ENCODE measurements at places on chromosomes 11 and 22.

DNA sequence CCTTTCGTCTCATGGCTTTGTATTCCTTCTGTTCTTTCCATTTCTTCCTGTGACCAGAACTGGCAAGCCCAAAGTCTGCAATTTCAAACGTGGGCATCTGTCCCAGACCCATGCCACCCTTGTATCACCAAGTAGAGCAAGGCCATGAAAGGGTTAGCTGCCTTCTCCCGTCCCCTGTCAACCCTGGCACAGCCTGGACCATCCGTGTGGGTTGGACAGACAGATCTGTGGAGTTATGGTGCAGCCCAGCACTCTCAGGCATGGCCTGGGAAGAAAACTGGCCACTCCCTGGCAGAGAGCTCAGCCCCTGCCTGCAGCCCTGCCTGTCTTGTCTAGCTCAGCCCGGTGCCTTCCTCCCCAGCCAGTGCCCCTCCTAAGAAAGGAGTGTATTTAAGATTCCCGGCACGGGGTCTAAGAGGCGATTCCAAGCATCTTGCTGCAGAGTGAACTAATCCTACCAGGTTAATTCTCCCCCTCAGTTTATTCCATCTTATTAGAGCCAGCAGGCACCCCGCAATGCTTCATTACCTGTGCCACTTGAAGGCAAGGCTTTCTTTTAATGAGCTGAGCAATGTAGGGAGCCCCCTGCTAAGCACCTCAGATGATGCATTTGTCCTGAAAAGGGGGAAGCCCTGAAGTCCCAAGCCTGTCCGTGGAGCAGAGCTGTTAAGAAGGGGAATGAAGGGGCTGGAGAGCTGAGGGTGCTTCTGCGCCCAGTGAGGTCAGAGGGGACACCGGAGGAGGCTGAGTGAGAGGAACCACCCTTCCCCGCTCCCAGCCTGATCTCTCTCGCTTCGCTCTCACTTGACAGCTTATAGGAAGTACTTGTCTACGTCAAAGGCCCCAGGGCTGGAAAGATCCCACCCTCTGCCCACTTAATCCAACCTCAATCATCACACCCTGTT is 130.6 kb downstream of the SPATA19 start:
- H3K36me3 ChIP-seq = no peaks in the 10 kb centered on the region
- peaks cover 22% of the 10 kb centered on the region for H3K4me1 ChIP-seq
- H3K4me3 ChIP-seq = no peak overlapping the region
- peaks cover 3% of the 10 kb centered on the region for H3K27me3 ChIP-seq
- DNase-seq = no peak

- H3K27me3 ChIP-seq = no peaks in the 10 kb centered on the region
- H3K4me3 ChIP-seq = no peak overlapping the region
- H3K36me3 ChIP-seq = no peaks in the 10 kb centered on the region
- H3K4me1 ChIP-seq = no peaks in the 10 kb centered on the region
- DNase-seq = no peak
Measured at GRCh38 chr11:35605706-35606105, 12.6 kb upstream of the FJX1 start.

DNA sequence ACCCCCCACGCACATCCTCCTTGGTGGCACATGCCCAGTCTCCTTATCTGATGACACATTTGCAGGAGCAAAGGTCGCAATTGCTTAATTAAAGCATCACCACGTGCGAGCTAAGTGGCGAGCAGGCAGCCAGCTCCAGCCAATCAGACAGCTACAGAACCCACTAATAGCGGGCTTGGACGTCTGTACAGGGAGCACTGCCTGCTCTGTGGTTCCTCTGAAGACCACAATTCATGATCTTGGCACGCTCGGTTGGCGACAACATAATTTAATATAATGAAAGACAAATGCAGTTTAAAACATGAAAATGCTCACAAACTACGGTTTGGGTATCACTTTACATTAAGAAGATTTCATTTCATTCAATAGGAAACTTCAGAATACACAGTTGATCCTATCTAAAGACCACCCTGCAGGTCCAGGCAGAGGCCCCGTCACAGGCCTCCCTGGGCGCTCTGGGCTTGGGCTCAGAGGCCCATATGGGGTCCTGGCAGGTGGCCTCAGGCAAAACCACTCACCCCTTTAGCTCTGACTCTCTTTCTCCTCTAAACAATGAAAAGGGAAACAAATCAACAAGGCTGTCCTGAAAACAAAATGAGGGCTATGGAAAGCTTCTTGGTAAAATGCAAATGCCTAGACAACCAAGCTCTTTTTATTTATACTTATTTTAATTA is 10.4 kb downstream of the PACSIN2 start:
- no peak overlapping the region for H3K27ac ChIP-seq
- H3K27me3 ChIP-seq = no peaks in the 10 kb centered on the region
- peaks cover 4% of the 10 kb centered on the region for H3K36me3 ChIP-seq
- no peak overlapping the region for H3K4me3 ChIP-seq
- no peak for DNase-seq
- H3K4me1 ChIP-seq = peaks cover 8% of the 10 kb centered on the region

DNA sequence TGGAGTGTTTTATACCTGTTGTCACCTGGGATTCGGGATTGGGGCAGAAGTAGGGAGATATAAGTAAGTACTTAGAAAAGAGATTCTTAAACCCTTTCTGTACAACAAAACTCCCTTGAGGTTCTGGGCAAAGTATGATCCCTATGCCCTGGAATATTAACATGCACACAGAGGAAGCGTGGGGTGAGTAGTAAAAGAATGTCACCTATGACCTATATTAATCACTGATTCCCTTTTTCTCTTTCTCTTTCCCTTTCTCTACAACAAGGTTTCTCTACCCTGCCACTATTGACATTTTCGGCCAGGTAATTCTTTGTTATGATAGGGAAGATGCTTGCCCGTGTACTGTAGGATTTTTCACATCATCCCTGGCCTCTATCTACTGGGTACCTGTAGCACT is 209.7 kb upstream of the PLET1 start:
- H3K27ac ChIP-seq = no peak overlapping the region
- no peaks in the 10 kb centered on the region for H3K36me3 ChIP-seq
- no peaks in the 10 kb centered on the region for H3K4me1 ChIP-seq
- H3K4me3 ChIP-seq = no peak overlapping the region
- no peaks in the 10 kb centered on the region for H3K27me3 ChIP-seq

DNA sequence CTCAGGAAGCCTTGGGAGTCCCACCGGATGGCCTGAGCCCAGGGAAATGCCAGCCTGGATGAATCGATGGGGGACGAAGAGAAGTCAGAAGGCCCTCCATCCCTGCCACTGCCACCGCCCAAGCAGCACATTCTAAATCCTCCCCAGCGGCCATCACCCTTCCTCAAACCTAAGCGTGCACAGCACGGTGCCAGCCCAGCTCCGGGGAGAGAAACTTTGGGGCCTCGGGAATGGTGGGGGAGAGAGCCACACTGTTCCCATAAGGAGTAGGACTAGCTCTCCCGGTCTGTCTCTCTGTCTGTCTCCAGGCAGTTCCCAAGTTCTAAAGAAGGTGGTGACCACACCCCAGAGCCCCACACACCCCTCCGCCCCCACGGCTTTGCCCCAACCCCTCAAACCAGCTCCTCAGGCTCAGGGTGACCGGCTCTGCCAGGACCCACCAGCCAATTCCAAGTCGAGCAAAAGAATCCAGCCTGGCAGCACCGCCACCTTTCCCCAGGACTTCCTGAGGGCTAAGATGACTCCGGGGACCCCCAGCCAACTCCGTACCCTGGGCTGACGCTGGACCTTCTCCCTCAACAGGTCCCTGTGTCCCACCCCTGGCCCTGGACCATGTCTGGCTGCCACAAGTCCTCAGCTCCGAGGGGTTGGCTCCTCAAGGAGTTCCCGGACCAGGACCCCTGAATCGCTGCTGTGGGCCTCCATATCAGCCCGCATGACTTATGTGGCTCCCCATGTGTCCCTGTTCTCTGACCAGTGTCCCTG is 2.7 kb downstream of the AHNAK start:
- no peaks in the 10 kb centered on the region for H3K36me3 ChIP-seq
- H3K4me3 ChIP-seq = peak overlapping the region; percentile 19
- H3K27me3 ChIP-seq = peaks cover 50% of the 10 kb centered on the region
- H3K27ac ChIP-seq = no peak overlapping the region
- H3K4me1 ChIP-seq = no peaks in the 10 kb centered on the region

GRCh38 chr11:103295704-103296103 is 186.5 kb downstream of the DYNC2H1 start:
- no peaks in the 10 kb centered on the region for H3K4me1 ChIP-seq
- H3K27me3 ChIP-seq = no peaks in the 10 kb centered on the region
- no peak for DNase-seq
- no peak overlapping the region for H3K4me3 ChIP-seq
- H3K36me3 ChIP-seq = peaks cover 46% of the 10 kb centered on the region
- no peak overlapping the region for H3K27ac ChIP-seq

GRCh38 chr11:45165386-45165785 is 18.9 kb downstream of the PRDM11 start:
- H3K4me3 ChIP-seq = no peak overlapping the region
- H3K36me3 ChIP-seq = no peaks in the 10 kb centered on the region
- no peaks in the 10 kb centered on the region for H3K4me1 ChIP-seq
- H3K27me3 ChIP-seq = no peaks in the 10 kb centered on the region
- DNase-seq = no peak
- H3K27ac ChIP-seq = no peak overlapping the region

DNA sequence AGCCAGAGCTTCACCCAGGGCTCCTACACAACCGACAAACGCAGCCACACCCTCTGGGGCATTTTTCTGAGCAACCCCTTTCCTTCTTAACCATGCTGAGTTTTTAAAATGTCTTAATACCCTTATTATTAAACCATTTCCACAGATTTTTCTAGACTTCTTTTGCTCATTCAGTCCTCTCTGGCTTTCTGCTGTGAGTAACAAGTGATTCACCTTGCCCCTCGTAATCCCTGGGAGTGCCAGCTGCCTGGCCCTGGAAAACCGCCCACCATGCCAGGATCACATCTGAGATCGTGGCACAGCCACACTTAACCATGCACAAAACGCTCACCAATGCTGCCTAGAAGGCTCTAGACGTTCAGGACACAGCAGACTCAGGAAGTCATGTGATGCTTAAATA is 25.4 kb downstream of the YPEL1 start:
- H3K4me3 ChIP-seq = no peak overlapping the region
- DNase-seq = no peak
- H3K27me3 ChIP-seq = no peaks in the 10 kb centered on the region
- H3K36me3 ChIP-seq = peaks cover 10% of the 10 kb centered on the region

- no peaks in the 10 kb centered on the region for H3K36me3 ChIP-seq
- H3K4me1 ChIP-seq = no peaks in the 10 kb centered on the region
- DNase-seq = no peak
- no peaks in the 10 kb centered on the region for H3K27me3 ChIP-seq
- no peak overlapping the region for H3K27ac ChIP-seq
- H3K4me3 ChIP-seq = no peak overlapping the region
Measured at GRCh38 chr11:13043912-13044628, 35.0 kb downstream of the RASSF10 start.

DNA sequence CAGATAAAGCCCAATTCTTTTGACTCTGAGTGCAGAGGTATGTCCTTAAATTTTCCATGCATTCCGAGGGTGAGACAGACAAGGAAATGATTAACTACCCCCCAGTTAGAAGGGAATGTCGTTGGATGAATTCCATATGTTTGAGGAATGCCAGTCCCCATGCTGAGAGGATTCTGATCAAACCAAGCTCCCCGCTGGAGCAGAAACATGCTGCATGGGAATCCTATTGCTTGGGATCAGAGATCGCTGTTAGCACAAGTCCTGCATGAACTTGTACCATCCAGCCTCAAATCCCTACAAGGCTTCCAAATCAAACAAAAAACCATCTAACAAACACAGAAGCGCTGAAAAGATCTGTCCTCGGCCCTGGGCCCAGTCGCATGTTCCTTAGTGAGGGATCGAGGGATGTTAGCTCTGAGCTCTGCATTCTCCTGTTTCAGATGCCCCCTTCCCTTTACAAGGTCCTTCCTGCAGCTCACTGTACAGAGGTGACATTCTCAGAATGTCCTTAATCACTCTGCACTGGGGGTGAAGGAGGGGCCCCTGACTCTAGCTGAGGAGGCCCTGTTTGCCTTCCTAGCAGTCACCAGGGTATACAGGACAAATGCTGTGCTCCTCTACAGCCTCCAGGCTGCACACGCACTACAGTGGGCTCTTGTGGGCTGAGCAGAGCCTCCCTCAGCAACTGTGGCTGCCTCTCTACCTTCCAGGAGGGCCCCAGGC is 353.4 kb downstream of the TENM4 start:
- no peaks in the 10 kb centered on the region for H3K36me3 ChIP-seq
- H3K4me3 ChIP-seq = no peak overlapping the region
- no peaks in the 10 kb centered on the region for H3K27me3 ChIP-seq
- H3K4me1 ChIP-seq = no peaks in the 10 kb centered on the region
- H3K27ac ChIP-seq = no peak overlapping the region
- DNase-seq = no peak

GRCh38 chr11:120339394-120339890 is 3.2 kb downstream of the ARHGEF12 start:
- peak overlapping the region; percentile 36 for H3K4me3 ChIP-seq
- H3K27me3 ChIP-seq = no peaks in the 10 kb centered on the region
- no peak overlapping the region for H3K27ac ChIP-seq
- no peak for DNase-seq

- no peak overlapping the region for H3K4me3 ChIP-seq
- no peaks in the 10 kb centered on the region for H3K4me1 ChIP-seq
- no peak for DNase-seq
Measured at GRCh38 chr11:30908272-30908671, 322.1 kb upstream of the MPPED2 start.

DNA sequence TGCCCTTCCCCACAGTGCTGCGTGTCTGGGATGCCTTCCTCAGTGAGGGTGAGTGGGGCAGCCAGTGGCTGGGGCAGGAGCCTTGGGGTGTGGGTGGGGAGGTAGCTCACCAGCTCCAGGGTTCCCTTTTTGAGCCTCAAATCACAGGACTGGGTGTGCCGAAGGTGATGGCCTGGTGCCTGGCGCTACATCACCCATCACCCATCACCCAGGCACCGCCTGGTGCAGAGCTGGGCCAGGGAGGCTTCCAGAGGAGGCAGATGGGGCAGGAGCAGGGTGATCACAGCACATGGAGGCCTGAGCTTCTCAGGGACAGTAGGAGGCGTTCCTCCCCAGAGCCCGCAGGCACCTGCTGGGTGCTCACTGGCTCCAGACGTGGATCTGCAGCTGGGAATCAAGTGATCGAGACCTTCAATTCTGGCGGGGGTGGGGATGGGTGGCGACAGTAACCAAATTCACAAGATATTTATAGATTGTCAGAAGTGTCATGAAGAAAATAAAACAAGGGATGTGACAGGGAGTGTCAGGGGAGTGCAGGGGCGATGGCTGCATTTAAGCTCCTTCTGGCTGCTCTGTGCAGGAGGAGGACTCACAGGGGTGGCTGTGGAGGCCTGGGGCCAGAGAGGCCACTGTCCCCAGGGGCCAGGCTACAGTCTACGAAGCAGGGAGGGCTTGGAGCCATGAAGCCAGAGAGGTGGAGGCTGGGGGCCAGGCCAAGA is 3.2 kb downstream of the TBC1D10C start:
- H3K4me3 ChIP-seq = no peak overlapping the region
- no peak for DNase-seq
- H3K27ac ChIP-seq = no peak overlapping the region

DNA sequence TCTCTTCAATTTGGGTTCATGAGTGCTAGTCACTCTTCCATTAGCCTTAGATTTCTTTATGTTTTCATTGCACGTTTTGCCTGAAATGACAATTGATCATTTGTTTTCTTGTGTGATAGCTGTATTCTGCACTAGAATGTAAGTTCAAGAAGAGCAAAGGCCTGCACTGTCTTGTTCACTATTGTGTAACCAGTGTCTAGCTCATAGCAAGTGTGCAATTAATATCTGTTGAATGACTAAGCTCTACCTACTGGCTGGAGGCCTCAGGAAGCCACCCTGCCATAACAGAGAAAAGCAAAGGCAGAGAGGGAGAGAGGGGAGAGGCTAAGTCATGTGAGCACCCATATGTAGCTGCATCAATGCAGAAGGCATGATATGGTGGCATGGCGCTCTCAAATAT is 292.8 kb upstream of the SYN3 start:
- no peak for DNase-seq
- H3K27ac ChIP-seq = no peak overlapping the region
- H3K27me3 ChIP-seq = no peaks in the 10 kb centered on the region
- H3K4me1 ChIP-seq = no peaks in the 10 kb centered on the region
- no peak overlapping the region for H3K4me3 ChIP-seq
- peaks cover 33% of the 10 kb centered on the region for H3K36me3 ChIP-seq
